Stimulated activated CD8-positive, alpha-beta memory T cell treated with anti-CD3 and anti-CD28 coated beads, Interleukin-4, amount 100 ng/mL, for 24 hours (primary cell): ENCODE measurements at places on chromosomes 4 and X.

DNA sequence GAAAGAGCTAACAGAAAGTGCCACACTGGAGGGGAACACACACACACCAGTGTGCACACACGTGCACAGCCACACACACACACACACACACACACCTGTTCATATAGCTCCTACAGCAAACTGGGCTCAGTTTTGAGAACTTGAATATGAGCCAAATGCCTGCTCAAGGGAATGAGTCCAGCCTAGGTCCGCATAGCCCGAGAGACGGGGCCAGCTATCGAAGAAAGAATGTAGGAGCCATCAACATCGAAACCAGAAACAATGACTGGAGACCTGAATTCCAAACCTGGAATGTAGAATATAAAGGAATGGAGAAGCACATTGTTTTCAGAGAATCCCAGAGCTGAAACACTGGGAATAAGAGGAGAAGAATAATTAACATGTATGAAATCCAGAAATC lies 37.6 kb upstream of the ERVMER34-1 start:
- no peak for DNase-seq

- no peak for DNase-seq
Measured at GRCh38 chr4:54277691-54278090, 48.6 kb downstream of the PDGFRA start.

GRCh38 chrX:38654302-38654701 lies 93.0 kb downstream of the TSPAN7 start:
- no peak for DNase-seq

DNA sequence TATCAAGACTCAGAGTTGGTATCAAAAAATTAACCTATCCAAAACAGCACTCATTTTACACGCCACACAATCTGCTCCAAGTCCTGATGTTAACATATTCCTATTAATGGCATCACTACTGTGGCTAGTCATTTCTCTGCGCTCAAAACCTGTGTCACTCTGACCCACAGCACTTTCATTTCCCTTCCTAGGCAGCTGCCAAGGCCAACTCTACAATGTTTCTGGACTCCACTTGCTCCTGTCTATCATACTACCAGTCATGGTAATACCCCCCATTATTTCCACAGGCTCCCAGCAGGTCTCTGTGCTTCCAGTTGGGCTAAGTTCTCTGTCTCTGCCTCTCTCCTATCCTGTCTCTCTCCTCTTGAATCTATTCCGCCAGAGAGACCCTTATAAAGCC lies 323.6 kb downstream of the NR3C2 start:
- DNase-seq = no peak

- DNase-seq = no peak
Measured at GRCh38 chrX:119040432-119040831, 32.4 kb upstream of the CT47C1 start.

DNA sequence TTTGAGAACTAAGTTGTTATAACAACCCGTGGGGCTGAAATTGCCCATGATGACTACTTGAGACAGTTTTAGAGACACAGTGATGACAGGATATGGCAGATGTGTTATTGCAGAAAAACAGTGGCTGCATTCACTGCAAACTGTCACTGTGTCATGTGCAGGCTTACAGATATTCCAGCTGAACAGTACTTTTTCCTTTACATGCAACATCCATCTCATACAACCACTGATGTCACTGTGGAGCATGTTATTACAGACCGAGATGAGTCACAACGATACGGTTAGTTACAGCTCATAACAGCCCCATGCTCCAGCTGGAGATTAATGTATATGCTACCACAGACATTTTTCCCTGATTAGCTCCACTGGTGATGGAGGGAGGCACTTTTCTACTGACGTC lies 207.4 kb downstream of the TMA16 start:
- no peak for DNase-seq

DNA sequence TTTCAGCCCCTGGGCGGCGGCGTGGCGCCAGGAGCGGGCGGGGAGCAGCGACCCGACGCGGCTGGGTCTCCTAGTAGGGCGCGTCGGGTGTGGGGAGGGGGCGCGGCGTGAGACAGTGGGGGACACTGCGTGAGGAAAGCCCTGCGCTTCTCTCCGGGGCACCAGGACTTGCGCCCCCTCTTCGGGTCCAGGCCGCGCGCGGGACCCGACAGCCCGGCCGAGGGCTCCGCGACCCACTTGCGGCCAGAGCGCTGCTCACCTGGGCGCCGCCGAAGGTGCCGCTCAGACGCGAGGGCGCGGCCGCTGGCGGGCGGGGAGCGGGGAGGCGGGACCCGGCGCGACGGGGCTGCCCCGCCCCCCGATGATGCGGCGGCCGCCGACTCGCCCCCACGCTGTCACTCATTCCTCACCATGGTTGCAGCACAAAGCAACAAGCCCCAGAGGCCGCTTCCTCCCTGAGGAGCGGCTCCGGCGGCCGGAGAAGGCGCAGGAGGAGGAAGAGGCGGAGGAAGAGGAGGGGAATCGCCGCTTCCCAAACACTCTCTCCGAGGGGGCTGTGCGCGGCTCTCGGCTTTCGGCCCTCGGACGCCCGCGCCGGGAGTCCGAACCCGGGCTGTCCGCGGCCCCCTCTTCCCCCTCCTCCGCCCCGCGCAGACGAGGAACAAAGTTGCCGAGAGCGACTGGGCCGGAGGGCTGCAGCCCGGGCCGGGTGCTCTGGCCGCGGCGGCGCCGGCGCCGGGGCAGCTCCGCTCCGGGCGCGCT lies at the start of gene RAPGEF2:
Gene RAPGEF2, plus strand, starts transcription at position 458 of the 762 bp plus-strand sequence. CDS start 1,084 bp downstream, outside the sequence.
- DNase-seq = peak; percentile 81

DNA sequence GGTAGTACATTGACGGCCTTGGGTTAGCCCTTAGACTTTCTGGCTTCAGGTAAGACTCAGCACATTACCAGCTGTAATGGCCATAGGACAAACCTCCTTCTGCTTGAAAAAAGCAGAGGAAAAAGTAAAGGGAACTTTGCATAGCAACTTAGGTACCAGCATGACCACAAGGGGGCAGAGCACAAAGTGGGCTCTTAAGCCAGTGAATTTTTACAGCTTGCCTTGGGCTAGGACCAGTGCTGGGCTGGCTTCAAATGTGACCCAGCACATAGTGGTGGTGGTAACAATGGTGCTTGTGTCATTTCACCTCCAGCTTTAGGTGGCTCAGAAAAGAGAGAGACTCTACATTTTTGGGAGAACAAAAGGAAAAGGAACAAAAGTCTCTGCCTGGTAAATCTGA lies 66.1 kb downstream of the KLHL4 start:
- no peak for DNase-seq

DNA sequence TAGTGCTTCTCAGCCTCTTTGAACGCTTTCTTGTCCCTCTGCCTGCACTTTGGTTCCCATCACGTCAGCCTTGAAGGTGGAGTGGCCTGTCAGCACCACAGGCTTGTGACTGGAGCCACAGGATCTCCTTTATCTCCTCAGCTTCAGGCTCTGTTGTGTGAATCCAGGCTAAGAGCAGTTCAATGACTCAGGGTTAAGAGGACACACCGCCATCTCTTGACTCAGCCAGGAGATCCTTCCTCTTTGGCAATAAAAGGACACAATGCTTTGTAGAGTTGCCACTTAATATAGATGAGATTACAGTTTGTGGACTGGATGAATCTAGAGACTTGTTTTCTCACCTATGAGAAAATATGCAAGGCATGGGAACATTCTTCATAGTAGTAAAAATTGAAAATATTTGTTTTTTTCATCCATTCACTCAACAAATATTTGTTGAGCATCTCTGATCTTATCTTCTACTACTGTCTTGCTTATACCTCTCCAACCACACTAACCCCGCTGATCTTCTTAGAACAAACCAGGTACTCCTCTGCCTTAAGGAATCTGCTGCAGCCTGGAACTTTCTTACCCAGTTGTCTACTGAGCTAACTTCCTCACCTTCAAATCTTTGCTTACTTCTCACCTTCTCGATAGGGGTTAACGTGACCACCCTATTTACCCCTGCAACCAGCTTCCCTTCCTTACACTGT lies 62.3 kb downstream of the UCHL1 start:
- no peak for DNase-seq

DNA sequence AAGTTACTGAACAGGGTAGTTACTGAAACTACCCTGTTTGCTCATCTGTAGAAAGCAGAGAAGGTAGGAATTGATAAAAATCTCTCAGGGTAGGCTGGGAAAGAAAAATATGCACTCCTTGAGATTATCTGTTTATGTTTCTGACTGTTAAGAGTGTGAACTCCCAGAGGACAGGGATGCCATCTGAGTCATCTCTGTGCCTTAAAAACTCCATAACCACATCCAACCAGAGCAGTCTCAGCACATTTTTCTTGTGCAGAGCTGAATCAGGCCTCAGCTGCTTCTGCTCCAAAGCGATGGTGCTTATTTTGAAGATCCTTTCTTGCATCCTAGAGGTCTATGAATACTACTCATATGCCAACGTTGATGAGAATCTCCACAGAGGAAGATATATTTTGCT lies 9.9 kb downstream of the CENPVL3 start:
- DNase-seq = no peak

- no peak for DNase-seq
Measured at GRCh38 chr4:149279776-149280175, 535.9 kb downstream of the IQCM start.

GRCh38 chr4:150366487-150366999 lies 215.4 kb upstream of the MAB21L2 start:
- DNase-seq = no peak

- DNase-seq = no peak
Measured at GRCh38 chrX:17464194-17464593, 89.2 kb downstream of the NHS start.

GRCh38 chr4:23238848-23239247 lies 546.1 kb downstream of the GBA3 start:
- no peak for DNase-seq

DNA sequence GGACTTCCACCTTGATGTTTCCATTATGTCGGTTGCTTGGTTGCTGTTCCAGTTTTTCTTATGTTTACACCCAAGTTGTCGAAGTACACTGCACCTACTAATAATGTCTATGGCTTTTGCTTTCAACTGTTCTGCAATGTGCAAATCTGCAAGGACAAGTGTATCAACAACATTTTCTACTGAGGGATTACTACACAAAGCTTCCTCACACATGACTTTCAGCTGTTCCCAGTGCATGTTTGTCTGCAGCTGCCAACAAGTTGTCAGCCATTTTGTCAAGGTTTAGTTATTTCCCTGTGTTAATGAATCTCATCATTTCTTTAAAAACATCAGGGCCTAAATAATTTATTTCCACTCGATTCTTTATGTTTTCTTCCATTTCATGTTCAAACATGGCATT lies 45.4 kb upstream of the UGT2A3 start:
- no peak for DNase-seq

GRCh38 chr4:126647756-126648397 lies 984.9 kb upstream of the INTU start:
- DNase-seq = no peak

- no peak for DNase-seq
Measured at GRCh38 chr4:5168891-5169290, 117.6 kb downstream of the STK32B start.

GRCh38 chr4:16104520-16104919 lies 20.7 kb upstream of the PROM1 start:
- DNase-seq = no peak

DNA sequence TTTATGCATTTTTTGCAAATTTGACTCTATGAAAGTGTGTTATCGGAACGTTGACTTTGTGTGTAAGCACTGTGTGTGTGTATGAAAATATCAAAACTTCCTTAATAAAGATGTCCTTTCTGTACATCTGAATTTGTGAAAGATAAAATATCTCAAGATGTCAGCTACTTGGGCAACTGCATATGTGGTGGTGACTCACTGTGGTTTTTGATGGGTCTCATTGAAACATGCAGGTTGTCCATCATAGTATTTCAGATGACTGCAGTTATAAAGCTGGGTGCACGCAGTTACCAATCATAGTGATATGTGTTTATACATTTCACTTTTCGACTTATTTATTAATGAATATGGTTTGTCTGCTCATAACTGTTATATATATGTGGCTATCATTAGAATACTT lies 19.7 kb upstream of the BBS12 start:
- no peak for DNase-seq

DNA sequence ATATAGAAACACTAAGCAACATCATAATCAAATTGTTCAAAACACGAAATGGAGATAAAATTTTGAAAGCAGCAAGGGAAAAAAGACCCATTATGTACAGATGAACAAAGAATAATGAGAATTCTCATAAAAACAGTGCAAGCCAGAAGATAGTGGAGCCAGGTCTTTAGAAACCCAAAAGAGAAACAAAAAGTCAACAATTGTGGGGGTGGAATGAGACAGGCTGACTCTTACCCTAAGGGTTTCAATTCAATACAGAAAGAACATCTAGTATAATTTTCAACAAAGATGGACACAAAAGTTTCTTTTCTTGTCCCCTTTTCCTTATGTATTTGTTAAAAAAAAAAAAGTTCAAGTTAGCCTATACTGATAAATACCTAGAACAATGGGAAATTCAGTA lies 34.0 kb upstream of the MAGEB2 start:
- no peak for DNase-seq

GRCh38 chrX:133248177-133248576 lies 30.0 kb upstream of the TFDP3 start:
- DNase-seq = no peak

GRCh38 chrX:150028692-150029091 lies 90.4 kb upstream of the EOLA2 start:
- no peak for DNase-seq

DNA sequence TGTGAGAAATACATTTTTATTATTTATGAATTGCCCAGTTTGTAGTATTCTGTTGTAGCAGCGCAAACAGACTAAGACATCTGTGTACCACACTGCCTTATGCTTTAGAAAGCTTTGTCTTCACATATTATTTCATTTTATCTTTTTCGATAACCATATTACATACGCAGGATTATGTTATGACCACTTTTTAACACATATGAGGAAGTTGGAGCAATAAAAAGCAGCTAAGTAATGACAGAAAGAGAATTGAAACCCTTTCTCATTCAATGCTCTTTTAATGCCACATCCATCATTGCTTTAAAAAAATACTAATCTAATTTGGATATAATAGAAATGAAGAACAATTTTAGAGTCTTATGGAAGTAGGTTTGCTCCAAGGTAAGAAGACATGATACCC lies 99.7 kb downstream of the CT47B1 start:
- DNase-seq = no peak

GRCh38 chr4:184399512-184399908 lies 74.8 kb downstream of the IRF2 start:
- no peak for DNase-seq

DNA sequence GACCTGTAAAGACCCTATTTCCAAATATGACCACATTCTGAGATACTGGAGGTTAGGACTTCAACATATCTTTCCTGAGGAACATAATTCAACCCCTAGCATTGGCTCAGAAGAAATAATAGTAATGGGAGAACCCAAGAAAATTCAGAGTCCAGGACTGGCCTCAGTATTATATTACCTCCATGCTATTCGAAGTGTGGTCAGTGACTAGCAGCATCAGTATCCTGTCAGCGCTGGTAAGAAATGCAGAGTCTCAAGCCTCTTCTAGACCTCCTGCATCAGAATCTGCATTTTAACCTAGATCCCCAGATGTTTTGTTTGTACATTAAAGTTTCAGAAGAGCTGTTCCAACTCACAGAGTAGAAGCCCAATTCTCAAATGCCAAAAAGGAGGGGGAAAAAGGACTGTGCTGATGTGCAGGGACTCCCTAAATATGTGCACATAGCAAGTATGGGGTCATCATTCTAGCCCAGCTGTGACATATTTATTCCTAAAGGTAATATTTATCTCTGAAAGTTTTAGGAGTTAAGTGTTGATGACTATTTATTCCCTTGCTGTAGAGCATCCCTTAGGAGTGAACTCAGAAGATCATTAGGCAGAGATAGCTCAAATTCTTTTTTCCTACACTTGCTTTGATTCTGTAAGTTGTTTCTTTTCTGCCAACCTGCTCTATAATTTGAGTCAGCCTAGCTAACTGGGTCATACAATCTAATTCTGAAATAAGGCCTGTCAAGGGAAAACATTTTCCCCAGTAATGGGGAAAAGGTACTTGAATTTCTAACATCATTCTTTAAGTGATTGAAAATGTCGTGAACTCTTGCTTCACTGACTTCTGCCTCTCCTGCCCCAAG lies 361.9 kb downstream of the ARHGAP24 start:
- no peak for DNase-seq
